Urinary bladder (tissue), 4 donors: ENCODE measurements at places on chromosomes 7 and 10.

GRCh38 chr10:70740406-70741288 is 44.5 kb downstream of the TBATA start:
- no peak for DNase-seq

DNA sequence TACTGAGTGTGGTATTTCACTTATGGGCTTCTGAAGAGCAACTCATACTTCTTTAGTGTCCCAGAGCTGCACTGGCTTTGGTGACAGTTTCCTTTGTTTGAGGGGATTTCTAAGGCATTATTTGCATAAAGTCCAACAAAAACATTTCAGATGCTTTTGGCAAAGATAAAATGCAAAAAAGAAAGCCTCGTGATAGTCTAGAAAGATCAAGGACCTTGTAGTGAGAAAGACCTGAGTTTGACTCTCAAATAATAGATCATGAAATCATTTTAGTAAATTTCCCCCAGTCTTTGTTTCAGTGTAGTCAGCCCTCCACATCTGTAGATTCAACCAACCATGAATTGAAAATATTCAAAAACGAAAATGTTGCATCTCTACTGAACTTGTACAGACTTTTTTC is 107.4 kb downstream of the EEPD1 start:
- DNase-seq = no peak

DNA sequence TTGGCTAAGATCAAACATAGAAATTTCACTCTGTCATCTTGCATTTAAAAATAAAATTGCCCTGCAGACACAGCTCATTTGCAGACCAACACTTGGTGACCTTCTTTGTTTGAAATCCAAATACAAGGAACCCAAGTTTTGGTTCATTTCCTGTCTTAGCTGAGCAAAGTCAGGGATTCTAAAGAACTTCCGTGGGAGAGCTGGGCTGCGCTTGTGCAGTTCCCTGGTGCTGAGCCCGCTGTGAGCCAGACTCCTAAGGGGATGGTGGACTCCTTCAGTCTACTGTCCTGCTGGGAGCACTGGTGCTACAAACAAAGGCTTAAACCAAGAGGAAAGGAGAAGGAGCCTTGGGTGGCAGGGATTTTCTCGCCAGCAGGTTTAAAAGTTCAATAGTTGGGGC is 60.0 kb downstream of the MYOF start:
- DNase-seq = no peak

DNA sequence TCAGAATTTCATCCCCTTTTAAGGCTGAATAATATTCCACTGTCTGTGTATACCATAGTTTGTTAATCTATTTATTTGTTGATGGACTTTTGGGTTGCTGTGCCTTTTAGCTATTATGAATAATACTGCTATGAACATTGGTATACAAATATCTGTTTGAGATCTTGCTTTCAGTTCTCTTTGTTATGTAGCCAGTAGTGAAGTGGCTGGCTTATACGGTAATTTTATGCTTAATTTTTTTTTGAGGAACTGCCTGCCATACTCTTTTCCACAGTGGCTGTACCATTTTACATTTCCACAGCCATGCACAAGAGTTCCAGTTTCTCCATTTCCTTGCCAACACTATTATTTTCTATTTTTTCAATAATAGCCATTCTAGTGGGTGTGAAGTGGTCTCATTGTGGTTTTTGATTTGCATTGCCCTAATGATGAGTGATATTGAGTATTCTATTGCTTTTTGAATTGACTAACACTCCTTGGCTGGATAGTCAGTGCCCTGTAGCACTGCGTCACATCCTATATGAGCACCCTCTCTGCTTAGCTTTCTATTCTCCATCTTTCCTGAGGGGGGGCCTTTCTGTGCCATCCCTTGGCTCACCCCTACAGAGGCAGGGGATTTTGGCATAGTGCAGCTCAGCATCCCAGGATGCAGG is 29.4 kb upstream of the RAPGEF5 start:
- no peak for DNase-seq

- DNase-seq = no peak
Measured at GRCh38 chr7:80884511-80885195, 34.2 kb downstream of the SEMA3C start.

DNA sequence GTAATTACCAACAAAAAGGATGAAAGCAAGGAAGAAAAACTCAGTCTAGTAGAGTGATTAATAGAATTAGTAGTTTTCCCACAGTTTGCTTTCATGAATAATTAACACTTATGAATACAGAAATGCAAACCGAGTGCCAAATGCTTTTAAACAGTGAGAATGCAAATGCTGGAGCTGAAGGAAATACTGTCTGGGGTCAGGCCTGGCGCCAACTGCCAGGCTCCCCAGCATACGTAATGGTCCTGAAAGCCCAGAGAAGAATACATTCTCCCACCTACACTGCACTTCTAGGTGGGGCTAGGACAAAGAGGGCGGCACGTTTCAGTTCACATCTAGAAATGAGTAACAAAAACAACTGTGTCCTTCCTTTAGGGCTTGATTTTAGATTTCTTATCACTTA is 30.0 kb downstream of the GLUD1 start:
- DNase-seq = no peak

GRCh38 chr7:142063551-142064442 is 47.7 kb upstream of the MGAM2 start:
- DNase-seq = no peak

- peak; percentile 70 for DNase-seq
Measured at GRCh38 chr10:86868353-86868752, 89.1 kb downstream of the MMRN2 start.

DNA sequence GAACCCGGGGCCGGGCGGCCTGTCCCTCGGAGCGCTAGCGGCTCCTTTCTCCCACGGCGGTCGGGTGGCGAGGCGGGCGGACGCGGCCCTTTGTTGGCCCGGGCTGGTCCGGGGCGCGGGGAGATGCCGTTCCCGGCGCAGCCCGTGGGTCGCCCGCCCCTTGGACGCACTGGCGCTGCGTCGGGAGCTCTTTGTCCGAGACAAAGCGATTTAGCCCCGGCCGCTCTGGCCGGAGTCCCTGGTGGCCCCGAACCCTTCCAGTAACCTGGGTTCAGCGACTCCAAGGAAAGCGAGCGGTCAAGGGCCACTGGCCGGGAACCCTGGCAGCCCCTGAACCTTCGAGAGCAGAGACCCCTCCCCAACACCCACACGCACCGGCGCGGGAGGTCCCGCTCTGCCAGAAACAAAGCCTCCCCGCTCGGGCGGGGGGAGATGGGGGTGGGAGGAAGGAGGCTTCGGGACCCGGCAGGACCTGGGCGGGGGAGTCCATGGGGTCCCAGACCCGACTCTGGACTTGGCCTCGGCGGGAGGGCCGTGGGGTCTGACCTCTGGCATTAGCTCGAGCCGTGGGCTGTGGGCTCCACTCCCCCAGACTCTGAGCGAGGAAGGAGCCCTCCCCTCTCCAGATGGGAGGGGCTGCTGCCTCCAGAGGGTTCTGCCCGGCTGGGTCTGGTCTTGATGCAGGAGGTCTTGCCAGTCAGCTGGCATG is 836 bp downstream of the DPYSL4 start:
- no peak for DNase-seq

DNA sequence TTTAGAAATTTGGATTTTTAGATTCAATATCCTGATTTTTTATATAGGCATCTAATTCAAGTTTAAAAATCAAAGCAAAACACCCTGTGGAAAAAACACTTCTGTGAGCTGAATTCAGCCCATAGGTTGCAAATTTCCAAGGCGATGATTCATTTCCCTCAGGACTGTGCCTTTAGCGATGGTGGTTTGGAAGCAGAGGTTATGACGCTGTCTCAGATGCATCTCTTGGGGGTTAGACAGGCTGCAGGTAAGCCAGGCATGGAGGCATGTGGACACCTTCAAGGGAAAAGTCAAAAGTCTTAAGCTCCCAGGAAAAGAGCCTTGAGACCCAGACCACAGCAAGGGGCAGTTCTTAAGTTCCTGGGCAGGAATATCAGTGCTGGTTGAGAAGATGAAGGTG is 9.5 kb upstream of the FRA10AC1 start:
- no peak for DNase-seq

GRCh38 chr10:79298403-79299244 is 48.6 kb upstream of the PPIF start:
- DNase-seq = no peak

DNA sequence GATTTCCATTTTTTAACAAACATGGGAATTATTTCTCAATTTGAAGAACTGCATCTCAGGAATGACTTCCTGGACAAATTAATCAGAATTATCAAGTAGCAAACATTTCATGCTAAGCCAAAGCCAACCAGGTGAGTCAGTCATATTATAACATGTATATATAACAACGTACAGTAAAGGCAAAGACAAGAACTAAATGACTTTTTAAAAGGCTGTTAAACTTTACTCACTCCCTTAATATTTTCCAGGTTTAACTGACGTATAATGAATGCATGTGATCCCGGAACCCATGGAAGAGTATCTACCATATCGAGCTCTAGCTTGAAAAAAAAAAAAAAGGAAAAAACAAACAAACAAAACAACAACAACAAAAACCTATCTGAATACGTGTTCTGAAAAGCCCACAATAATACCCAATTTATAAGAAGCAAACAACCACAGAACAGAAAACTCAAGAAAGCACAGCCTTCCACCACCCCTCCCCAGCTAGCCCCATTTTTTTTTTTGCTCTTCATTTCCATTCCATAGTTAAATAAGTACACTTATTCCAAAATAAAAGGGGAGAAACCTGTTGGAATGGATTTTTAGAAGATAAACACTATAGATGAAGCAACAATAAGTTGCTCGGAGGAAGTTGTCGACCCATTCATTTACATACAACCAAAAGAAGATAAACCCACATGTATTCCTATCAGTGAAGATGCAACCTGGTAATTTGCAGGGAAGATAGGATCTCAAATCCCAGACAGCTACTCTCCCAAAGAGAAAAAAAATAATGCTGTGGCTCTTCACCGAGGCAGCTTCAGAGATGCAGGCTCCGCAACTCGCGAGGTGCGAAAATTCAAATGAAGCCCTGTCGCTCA is 537 bp downstream of the NAPEPLD start:
- DNase-seq = no peak

GRCh38 chr10:21754410-21755011 is 220.5 kb downstream of the MLLT10 start:
- DNase-seq = no peak

DNA sequence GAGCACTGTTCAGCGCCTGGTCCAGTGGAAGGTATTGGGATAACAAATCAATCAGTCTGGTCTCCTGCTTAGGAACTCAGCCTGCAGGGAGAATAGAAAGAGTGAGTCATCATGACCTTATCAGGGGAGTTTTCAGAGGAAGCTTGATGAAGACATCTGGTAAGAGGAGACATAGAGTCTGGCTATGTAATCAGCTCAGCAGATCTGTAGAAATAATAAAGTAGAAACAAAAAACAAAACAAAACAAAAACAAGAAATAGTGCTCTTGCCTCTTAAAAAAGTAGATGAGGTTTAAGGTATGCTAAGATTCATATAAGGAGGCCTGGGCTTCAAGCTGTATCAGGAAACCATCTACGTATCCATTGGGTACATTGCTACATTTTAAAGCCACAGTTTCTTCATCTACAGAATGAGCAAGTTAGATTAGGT is 14.4 kb downstream of the TAS2R41 start:
- no peak for DNase-seq

- DNase-seq = no peak
Measured at GRCh38 chr10:98528166-98528804, 81.5 kb upstream of the HPS1 start.

GRCh38 chr10:94138391-94138790 is 144.7 kb downstream of the PLCE1 start:
- DNase-seq = no peak

GRCh38 chr10:96655461-96656197 is 64.7 kb downstream of the PIK3AP1 start:
- no peak for DNase-seq

DNA sequence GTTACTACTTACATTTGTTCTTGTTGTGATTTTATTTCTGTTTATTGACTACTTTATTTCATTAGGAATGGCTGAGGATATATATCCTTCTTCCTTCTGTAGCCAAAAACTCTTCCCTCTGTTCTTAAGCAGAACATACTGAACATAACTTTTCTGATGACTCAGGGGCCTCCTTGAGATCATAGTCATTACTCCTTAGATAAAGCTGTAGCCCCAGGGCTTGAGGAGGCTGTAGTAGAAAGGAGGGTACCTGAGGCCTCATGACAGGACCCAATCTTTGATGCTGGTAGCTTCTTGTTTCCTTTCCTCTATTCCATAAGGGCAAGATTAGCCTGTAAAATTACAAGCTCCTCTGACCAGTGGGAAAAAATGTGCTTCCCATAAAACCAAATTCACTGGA is 41.2 kb upstream of the FGFR2 start:
- DNase-seq = no peak

DNA sequence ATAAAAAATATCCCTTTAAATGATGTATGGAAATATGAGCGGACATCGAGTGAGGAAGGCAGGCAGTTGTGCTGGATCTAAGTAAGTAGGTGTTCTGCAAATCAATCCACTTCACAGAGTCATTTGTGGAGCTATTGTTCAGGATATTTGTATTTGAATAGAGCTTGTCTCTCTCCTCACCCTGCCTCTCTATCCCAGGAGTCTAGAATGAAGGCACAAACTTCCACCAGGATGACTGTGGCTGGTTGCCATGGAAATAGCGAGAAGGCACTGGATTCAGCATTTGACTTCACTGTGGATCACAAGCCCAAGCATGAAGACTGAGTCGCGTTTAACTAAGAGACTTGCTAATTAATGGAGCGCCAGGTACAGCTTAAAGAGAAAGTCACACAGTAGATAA is 53.2 kb downstream of the NPY start:
- DNase-seq = no peak

GRCh38 chr7:138477081-138477578 is 17.1 kb downstream of the TRIM24 start:
- DNase-seq = no peak

DNA sequence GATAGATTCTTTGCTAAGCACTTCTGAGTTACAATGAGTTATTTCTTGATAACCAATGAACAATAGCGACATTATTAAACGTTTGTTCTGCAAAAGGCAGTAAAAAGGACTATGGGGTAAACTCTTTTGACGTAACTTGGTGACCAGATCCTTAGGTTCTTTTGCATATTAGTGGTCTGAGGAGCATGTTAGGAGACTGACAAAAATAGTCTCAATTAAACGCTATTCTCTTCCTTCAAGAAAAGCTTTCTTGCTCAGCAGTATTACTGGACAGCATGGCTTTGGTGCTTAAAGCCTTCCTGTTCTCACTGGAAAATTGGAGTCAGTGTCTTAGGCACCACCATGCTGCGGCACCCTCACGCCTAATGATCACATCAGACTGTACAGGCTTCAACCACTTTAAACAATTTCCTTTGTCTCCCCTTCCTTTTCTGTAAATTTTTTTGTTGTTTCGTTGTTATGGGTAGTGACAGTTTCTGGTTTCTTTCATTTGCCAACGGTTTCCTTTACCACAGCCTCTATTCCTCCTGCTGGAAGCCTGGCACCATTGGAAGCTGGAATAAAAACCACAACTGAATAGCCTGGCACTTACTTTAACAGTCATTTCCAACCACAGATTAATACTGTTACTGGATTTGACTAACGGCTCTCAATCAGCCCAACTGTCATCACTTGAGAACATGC is 49.2 kb upstream of the FAM133B start:
- no peak for DNase-seq
